ENCODE measurements at places on chromosomes 5 and 9.
A peak's percentile ranks its signal among the peaks of the same experiment; 100 is the strongest.

DNA sequence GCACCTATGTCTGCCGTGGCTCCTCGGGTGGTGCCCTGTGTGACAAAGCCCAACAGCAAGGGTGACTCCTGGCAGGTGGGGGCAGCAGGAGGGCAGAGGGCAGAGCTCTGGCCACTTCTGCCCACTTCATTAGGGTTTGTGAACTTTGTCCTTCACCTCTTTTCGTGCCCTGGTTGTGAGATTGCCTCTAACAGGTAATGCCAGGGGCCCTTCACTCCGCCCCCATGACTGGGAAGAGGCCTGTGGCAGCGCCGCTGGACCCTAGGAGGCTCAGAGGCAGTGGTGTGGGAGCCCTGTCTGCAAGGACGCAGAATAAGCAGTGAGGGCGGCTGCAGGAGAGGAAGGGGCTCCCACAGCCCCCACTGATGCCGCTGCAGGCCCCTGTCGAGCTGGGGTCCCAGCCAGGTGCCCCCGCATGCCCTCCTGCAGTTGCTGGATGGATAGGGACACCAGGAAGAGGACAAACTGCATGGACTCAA, 108.7 kb upstream of the LMX1B start:
- DNase-seq: no peak

DNA sequence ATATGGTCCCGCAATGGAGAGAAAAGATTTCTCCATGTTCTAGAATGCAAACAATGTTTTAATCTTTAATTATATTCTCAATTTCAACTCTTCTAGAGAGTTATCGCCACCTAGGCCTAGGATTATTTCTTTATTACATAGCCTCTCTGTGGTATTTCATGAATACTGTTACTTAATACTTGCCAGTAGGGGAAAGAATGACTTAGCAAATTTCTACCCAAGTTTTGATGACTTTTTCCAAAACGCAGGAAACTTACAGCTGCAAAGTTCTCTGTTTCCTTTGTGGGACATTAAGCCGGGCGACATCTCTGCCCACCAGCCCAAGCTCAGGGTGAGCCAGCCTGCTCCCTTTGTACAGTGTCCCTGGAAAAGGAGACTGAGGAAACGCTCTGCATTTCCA, 73.8 kb downstream of the MED27 start:
- DNase-seq: no peak

DNA sequence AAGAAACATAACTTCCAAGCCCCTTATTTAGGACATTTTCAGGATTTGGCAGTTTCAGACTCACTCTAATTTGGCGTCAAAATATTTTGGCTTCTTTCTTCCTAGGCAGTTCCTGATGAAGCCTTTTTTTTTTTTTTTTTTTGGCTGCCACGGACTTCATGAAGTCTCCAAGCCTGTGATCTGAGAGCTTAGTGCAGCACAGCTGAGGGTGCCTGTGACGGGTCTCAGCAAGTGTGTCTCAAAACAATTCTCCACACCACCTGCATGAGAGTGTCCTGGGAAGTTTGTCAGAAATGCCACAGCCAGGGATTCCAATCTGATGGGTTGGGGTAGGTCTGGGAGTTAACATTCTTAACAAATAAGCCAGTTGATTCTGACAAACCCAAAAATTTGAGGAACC, 6.0 kb upstream of the ESM1 start:
- DNase-seq: no peak

- no peak for DNase-seq
These were observed 183.5 kb downstream of the GNA14 start for GRCh38 chr9:77464661-77465060.

DNA sequence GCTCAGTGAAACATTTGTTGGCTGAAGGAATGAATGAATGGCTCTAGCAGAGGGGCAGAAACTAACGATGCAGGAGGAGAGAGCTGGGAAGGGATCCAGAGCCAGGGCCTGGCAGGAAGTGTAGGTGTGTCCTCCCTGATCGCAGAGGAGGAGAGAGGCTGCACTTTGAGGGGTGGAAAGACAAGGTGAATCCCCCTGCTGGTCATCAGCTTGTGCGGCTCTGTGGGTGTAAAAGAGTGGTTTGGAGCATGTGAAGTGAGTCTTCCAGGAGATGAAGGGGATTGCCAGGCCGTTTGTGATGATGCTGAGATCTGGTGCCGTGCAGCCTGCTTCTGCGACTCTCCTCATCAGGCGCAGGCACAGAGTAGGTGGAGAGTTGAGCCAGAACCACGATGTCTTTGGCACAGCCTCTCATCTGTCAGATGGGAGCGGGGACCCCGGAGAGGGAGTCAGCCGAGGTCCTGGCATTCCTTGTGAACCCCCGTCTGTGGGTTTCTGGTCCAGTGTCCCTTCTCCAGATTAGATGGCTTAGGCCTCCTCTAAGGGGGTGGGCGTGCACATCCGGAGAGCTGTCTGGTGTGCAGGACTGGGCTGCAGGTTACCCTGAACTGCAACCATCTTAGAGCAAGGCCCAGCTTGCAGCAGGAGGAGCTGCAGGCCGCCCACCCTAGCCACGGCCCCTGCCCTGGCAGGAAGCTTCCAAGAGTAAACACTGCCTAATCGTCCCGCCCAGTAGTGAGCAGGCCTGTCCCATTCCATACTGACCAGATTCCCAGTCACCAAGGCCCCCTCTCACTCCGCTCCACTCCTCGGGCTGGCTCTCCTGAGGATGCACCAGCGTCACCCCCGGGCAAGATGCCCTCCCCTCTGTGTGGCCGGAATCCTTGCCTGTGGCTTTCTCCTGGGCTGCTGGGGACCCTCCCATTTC, at the start of gene ADAMTS13:
Gene ADAMTS13 (plus strand): TSS at position 753 of the 928 bp plus-strand sequence. CDS start 77 bp downstream, at position 830.
- peak; percentile 26 for DNase-seq

GRCh38 chr5:43305948-43306565, 7.2 kb downstream of the HMGCS1 start:
- peak; percentile 82 for DNase-seq

DNA sequence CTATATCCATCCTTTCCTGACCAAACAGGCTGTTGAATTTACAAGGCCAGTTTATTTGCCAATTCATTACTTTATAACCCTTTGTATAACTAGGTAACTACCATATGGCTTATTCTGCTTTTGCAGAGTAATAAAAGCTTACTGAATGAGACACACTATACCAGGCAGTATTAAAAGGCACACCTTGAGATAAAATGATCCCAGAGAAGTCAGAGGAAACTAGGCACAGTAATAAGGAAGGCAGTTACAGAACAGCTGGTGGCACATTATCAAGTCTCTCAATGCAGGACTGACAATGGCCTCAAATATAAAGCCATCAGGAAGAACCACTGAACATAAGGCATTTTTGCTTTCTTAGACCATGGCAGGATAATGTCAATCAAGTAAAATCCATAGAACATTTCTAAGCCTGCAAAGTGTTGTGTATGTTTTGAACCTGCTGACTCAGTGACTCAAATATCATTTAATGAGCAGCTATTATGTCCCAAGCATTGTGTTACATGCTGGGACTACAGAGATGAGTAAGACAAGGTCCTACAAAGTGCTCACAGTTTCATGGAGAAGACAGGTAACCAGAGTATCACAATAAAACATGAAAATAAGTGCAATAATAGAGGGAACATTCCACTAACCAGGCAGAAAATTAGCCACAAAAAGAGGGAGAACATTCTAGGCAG, 52.5 kb downstream of the OXCT1 start:
- DNase-seq: no peak

- no peak for DNase-seq
These were observed 89.9 kb downstream of the EHMT1 start for GRCh38 chr9:137708590-137709284.

DNA sequence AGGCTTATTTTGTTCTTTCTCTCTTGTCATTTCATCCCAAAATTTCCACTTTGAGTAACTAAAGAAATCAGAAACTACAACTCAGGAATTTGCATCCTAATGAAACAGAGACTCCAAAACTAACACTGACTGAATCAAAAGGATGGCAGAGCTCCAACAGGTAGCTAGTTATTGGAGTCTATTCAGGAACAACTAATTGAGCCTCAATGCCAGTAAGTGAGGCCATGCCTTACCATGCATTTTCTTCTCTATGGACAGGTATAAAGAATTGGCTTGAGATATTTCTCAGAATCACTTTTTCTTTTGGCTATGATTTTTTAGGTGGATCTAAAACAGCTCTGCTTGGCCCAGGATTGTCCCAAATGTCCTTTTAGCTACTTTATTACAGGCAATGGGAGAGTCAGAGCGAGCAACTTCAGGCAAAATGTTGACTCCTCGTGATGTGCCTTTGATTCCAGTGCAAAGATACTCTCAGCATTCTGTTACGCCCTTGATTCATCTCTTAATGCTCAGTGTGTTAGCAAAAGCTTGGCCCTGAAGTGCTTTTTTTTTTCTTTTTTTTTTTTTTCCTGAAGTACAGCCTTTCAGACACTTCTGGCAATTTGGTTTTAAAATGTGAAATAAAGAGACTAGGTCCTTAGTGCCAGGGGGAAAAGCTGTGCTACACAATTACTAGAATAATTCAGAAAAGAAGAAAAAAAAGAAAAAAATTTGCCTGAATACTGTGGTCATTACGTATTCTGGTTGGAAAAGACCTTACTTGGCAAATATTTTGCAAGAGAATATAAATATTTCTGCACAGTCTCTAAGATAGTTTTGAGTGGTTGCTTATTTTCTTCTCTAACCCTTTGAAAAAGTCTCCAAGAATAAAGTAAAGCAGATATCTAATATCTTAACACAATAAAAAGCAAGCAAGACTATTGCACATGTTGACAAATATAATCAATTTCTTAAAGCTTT, 423.7 kb downstream of the ANXA1 start:
- no peak for DNase-seq

DNA sequence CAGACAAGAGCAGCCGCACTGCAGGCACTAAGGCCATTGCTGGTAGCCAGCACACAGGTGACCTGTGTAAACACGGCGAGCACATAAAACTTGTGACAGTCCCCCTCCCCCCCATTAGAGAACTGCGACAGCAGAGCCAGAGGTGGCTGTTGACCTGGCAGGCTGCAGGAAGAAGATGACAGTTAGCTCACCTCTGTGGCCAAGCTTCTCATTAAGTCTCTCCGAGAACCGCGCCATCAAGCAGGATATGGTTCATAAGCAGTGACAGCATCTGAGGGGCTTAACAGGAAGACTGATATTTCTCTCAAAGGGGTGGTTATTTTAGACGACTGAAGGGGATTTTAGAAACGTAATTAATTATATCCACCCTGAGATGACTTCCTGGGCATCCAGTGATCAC, 5.2 kb downstream of the SURF4 start:
- no peak for DNase-seq

GRCh38 chr5:124528838-124529237, 217.6 kb downstream of the ZNF608 start:
- DNase-seq: no peak

DNA sequence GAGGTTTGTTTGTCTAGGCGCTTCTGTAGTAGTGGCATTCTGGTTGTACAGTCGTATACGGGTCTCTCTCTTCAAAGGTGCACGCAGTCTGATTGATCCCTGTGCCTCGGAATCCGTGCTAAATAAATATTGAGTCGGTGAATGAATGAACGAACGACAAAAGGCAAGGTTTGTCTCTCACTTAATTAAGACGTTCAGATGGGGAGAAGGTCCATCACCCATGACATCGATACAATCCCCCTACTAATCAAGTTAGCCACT, 500 bp upstream of the CREBRF start:
- no peak for DNase-seq

GRCh38 chr9:117116084-117116483, 298.8 kb downstream of the ASTN2 start:
- no peak for DNase-seq

GRCh38 chr9:6109571-6109970, 94.1 kb upstream of the RANBP6 start:
- no peak for DNase-seq

GRCh38 chr9:98971168-98971914, 27.6 kb downstream of the COL15A1 start:
- no peak for DNase-seq

DNA sequence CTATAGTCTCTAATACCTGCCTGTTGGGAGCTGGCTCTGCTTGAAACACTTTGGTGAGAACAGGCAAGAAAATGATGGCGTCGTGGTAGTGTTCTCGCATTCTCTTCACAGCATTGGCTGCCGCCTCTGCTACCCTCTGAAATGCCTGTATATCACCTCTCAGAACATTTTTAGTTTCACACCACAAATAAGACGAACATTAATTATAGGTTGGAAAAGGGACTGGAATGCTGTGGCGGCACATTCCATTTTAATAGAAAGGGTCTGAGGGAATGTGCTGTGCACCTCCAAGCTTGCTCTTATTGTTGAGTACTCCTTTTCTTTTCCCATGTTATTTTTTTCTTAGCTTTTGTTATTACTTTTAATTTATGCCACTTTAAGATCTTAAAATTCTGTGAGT, 134.6 kb upstream of the HMHB1 start:
- no peak for DNase-seq

DNA sequence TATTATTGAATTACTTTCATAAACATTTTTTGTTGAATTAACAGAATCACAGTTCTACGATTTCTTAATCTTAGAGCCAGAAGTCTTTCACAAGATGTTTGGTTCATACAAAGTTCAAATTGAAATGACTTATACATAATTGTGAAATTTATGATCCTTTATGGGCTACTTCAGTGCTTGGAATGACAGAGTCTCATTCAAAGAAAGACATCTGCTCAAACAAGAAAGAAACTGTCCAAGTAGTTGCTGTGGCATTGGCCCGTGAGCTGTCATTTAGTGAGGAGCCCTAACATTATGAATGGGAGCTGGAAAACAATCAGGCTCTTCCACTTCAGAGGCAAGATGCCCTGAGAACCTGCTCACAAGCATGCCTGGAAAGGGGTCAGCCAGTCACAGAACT, 63.4 kb downstream of the AUH start:
- DNase-seq: no peak

DNA sequence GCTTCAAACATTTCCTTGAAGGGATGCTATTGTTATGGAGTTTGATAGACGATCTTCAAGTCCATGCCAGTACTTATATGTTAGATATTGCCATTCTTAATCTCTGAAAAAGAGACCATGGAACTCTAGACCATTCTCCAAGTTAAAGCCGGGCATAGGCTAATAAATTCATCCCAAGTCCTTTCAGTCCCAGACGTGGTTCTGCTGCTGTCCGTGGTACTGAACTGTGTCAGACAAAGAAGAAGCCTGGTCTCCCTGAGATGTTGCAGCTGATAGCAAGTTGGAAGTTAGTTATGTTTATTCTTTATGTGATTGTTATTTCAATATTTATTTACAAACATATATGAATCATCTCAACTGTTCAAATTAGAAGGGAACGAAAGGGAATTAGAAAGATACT, 158.7 kb downstream of the NMUR2 start:
- DNase-seq: peak; percentile 84

DNA sequence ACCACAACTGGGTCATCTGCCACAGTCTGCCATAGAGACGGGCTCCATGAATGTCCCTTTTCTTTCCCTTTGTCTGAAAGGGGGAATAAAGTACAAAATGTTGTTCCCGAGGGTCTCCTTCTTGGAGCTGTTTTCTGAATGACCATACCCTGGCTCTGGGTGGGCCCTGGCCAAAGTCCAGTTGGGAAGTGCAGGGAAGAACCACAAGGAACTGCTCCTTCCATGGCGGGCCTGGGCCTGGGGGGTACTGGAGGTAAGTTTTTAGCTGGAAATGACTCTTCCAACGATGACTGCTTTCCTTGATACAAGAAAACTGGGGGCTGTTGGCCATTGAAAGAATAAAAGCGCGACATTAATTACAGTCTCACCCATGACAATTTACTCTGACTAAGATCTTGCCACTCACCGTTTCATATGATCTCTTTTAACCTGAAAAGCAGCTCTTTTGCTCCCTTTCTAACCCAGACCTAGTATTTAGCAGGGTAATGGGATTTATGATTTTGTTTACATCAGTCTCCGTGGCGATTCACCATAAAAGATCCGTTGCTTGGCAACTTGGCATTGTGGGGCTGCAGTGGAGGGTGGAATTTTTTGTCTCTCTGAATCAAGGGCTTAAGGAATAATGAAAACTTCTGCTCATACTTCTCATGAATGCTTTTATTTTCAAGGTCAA, 89.2 kb upstream of the PTCH1 start:
- no peak for DNase-seq
